ENCODE measurements at places on chromosomes 2 and 18. TPM values are rescaled to one million over a fixed set of nuclear protein-coding genes. Genes with fewer than 3 reads are reported as not detected.

The SPATA3 gene
- not detected for total RNA-seq

The KCNK3 gene
- total RNA-seq, result 0.71 TPM

The FOXD4L1 gene
- 0.64 TPM for total RNA-seq

- no peak overlapping the region for H3K4me3 ChIP-seq
- no peaks in the 10 kb centered on the region for H3K4me1 ChIP-seq
- no peak for DNase-seq
- no peaks in the 10 kb centered on the region for H3K36me3 ChIP-seq
Observed at GRCh38 chr2:81528852-81529480, 1224.4 kb upstream of the LRRTM1 start.

DNA sequence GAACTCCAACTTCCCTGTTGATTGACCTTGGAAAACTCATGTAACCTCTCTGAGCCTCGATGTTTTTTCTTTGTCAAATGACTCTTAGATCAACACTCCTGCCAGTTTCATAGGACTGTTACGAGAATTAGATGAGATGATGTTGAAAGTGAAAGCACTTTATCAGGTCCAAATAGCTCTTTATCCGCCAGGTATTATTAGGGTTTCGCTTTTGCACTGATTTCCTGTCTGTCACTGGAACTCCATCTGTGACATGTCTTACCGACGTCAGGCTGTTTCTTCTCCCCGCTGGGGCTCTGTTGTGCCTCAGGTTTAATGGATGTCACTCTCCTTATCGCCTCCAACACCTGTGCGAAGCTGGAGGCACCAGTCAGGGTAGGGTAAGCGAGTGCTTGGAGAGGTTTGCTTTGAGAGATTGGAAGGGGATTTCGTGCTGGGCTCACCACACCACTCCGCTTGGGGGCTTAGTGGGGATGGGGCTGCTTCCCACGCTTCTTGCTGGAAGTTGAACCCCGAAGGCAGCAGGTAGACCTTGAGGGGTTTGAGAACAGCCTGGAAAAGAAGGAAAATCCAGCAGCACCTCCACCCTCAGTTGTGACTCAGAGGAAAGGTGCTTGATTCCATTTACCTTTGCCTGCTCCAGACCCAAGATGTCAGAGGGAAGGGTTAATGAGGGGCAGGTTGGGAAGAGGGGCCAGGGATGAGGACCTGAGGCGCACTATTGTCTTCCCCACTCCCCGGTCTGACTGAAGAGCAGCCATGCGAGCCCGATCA lies 4.3 kb downstream of the GAD1 start:
- H3K27me3 ChIP-seq, result no peaks in the 10 kb centered on the region
- H3K36me3 ChIP-seq, result no peaks in the 10 kb centered on the region
- H3K27ac ChIP-seq, result no peak overlapping the region
- peaks cover 3% of the 10 kb centered on the region for H3K4me1 ChIP-seq
- DNase-seq, result no peak
- H3K4me3 ChIP-seq, result no peak overlapping the region

DNA sequence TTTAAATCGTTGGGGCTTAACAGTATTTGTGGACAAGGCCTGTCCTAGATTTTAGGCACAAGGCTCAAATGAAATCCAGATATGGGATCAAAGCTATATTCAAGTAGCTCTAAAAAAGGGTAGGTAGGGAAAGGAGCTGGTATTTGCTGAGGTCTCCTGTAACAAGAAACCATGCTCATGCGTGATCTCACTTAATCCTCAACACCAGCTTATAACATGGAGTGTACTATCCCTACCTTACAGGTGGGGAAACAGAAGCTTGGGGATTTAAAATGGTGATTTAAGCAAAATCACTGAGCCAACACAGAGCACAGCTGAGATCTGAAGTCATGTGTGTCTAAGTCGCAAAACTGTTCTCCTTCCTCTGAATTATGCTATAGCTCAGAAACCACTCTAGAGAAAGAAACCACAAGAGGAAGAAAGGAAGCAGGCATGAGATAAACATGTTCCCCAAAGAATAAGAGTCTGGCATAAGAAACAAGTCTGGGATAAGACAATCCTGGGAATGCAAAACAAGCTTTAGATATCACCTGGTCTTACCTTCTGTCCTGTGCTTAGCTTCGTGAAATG lies 43.1 kb downstream of the CYRIA start:
- no peak for DNase-seq
- H3K36me3 ChIP-seq, result no peaks in the 10 kb centered on the region
- H3K27me3 ChIP-seq, result peaks cover 35% of the 10 kb centered on the region
- H3K4me1 ChIP-seq, result no peaks in the 10 kb centered on the region
- no peak overlapping the region for H3K27ac ChIP-seq

DNA sequence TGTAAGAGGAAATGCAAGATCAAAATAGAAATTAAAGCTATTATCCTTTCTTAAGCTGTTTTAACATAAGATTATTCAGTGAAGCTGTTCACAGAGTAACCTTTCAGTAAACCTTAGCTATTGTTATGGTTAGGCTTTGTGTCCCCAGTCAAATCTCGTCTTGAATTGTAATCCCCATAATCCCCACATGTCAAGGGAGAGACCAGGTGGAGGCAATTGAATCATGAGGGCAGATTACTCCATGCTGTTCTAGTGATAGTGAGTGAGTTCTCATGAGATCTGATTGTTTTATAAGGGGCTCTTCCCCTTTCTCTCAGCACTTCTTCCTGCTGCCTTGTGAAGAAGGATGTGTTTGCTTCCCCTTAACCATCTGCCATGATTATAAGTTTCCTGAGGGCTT lies 424.4 kb downstream of the DSEL start:
- H3K4me3 ChIP-seq, result no peak overlapping the region
- DNase-seq, result no peak
- H3K36me3 ChIP-seq, result no peaks in the 10 kb centered on the region

- no peak overlapping the region for H3K27ac ChIP-seq
- no peaks in the 10 kb centered on the region for H3K36me3 ChIP-seq
- peaks cover 12% of the 10 kb centered on the region for H3K27me3 ChIP-seq
- no peaks in the 10 kb centered on the region for H3K4me1 ChIP-seq
Observed at GRCh38 chr2:19809206-19809605, 92.6 kb downstream of the TTC32 start.

DNA sequence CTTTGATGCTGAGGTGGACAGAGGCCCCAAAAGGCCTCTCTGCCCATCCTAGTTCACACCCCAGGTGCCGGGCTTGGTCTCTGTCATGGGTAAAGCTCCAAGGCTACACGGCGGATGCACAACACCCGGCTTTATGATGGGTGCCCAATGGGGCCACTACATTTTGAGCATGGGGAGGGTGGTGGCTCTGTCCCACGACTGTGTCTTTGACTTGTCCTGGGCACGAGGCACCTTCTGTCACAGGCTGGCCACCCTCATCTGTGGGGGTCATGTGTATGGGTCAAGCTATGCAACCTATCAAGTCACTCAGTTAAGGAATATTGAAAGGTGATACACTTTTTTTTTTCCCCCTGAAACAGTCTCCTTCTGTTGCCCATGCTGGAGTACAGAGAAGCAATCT lies 63.7 kb downstream of the EDAR start:
- no peaks in the 10 kb centered on the region for H3K36me3 ChIP-seq
- no peak for DNase-seq
- H3K27ac ChIP-seq, result no peak overlapping the region
- H3K4me3 ChIP-seq, result no peak overlapping the region
- H3K4me1 ChIP-seq, result peaks cover 22% of the 10 kb centered on the region

DNA sequence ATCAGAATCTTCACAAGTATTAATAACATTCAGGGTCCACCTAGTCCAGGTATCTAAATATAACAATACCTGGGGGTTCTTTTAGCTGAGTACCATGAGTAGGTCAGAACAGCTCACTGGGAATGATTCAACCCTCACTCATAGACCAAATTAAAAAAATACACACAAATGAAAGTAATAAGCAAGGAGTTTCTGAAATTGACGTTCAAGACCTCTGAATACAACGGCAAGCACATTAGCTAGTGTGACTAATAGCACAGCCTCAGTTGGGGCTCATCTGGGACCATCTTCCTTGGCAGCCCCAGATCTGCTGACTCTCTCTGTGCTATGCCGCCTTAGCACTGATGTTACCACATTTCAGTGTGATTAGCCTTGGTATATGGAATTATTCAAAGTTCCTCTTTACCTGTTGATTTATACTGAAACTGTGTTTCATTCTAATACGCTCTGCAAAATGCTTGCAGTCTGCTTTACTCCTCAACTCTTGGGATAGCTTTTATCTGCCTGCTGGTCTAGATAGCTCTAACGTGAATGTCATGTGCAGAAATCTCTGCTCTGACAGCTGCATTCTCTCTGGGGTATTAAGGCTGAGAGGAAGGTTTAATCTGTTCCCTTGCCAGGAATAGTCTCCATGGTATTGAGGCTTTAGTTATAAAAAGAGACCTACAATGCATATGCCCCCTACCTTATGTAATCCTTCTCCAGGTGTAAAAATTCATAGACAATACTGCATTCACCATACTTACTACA lies 153.3 kb downstream of the METTL4 start:
- H3K4me3 ChIP-seq, result no peak overlapping the region
- H3K27me3 ChIP-seq, result no peaks in the 10 kb centered on the region

DNA sequence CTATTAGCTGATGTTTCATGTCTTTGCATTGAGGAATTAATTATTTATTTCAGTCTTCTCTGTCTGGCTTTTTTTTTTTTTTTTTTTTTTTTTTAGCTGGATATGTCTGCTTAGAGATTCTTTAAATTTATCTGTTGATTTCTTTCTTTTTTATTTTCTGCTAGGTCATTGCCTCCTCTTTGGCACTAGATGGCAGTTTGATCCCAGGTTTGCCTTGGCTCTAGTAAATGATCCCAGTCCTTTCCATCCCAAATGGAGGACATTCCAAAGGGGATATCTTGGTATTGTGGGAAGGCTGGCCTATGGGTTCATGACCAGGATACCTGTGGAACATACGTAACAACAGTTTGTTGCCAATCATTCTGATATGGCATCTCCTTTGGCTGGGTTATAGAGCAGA lies 339.5 kb upstream of the GCFC2 start:
- no peaks in the 10 kb centered on the region for H3K27me3 ChIP-seq
- DNase-seq, result no peak
- H3K27ac ChIP-seq, result no peak overlapping the region
- H3K4me3 ChIP-seq, result no peak overlapping the region

- H3K4me3 ChIP-seq, result no peak overlapping the region
- no peaks in the 10 kb centered on the region for H3K36me3 ChIP-seq
Observed at GRCh38 chr2:41873102-41874031, 174.5 kb upstream of the PKDCC start.

- DNase-seq, result no peak
- H3K36me3 ChIP-seq, result peaks cover 28% of the 10 kb centered on the region
- H3K4me3 ChIP-seq, result no peak overlapping the region
- no peaks in the 10 kb centered on the region for H3K27me3 ChIP-seq
Observed at GRCh38 chr2:69359371-69359770, 27.7 kb downstream of the GFPT1 start.

DNA sequence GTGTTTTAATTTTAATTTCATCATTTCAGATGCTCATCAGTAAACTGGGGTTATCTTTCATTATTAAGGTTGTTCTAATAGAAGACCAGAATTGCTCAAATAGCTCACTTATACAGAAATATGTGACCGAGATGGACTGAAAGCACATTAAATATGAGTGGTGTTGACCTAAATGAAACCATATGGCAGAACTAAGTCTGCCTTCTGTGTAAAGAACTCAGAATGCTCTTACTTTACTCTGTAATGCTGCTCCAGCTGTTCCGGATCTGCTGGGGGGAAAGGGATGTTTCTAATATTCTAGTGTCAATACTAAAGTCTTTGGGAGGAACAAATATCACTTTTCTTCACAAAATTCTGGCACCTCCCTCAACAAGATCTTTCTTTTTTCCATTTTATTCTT lies 131.0 kb downstream of the DPP4 start:
- no peaks in the 10 kb centered on the region for H3K27me3 ChIP-seq
- H3K4me3 ChIP-seq, result no peak overlapping the region
- no peak for DNase-seq
- no peaks in the 10 kb centered on the region for H3K36me3 ChIP-seq

DNA sequence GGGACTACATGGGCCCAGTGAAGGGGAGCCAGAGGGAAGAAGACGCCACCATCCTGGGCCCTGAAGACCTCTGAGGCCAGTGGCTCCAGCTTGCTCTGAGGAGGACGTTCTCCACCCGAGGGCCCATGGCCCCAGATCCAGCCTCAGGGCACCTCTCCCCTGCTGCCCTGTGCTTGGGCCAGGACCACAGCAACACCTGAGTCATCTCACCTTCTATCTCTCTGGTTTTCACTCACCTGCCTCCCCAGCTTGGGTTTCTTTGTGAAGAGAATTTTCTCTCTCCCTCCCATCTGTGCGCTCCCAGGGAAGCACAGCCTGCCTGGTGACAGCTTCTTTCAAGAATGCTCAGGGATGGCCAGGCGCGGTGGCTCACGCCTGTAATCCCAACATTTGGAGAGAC lies 19.8 kb downstream of the ZFP36L2 start:
- no peak overlapping the region for H3K4me3 ChIP-seq
- H3K4me1 ChIP-seq, result peaks cover 24% of the 10 kb centered on the region
- no peak overlapping the region for H3K27ac ChIP-seq
- no peak for DNase-seq
- no peaks in the 10 kb centered on the region for H3K27me3 ChIP-seq

GRCh38 chr18:10995550-10995949 lies 153.8 kb downstream of the PIEZO2 start:
- no peaks in the 10 kb centered on the region for H3K4me1 ChIP-seq
- 0 out of 2 replicates have a peak, but pooled peaks cover under 1% of the 10 kb centered on the region for H3K27me3 ChIP-seq

DNA sequence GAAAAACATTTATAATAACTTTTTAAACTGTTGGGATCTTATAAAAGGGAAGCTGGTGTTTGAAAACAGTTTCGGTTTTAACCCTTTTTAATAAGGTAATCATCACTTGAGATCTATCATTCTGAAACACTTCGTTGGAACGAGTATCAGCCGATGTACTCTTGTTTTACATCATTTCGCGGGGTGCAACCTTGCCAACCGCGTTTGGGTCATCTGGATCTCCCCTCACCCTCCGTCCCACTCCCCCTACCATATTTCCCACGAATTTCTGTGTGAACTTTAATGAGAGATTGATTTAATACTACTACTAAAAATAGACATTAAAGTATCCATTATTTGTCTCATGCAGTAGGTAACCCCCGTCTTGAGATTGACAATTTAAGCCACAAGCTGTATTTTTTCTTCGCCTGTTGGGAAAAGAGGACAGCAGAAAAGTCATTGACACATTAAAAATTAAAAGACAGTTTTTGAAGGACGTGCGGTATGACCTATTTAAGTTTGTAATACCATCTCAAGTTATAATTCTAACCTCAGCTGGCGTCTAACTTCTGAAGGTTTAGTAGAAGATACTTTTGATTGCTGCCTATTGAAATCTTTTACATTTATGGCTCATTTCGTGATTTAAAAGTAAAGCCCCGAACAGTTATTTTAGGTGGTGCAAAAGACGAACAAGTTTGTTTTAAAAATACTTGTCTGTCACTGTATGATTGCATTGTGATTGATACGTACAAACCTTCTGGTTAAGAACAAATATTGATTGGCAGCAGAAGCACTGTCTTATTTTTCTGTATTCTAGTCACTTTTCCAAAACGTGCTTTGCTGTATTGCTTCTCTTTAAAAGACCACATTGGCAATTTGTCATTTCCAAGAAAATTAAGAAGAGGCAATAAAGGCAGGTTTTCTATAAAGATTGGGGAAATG lies 1.5 kb downstream of the CREB1 start:
- peaks cover 5% of the 10 kb centered on the region for H3K4me1 ChIP-seq
- no peaks in the 10 kb centered on the region for H3K27me3 ChIP-seq
- no peak for DNase-seq
- peak overlapping the region; percentile 91 for H3K27ac ChIP-seq
- no peaks in the 10 kb centered on the region for H3K36me3 ChIP-seq

GRCh38 chr2:172693037-172693436 lies 42.6 kb upstream of the RAPGEF4 start:
- H3K36me3 ChIP-seq, result no peaks in the 10 kb centered on the region
- peak overlapping the region; percentile 2 for H3K27ac ChIP-seq
- H3K4me3 ChIP-seq, result no peak overlapping the region
- H3K27me3 ChIP-seq, result no peaks in the 10 kb centered on the region
- peaks cover 26% of the 10 kb centered on the region for H3K4me1 ChIP-seq
